ENCODE measurements at places on chromosomes 4 and X.

GRCh38 chrX:108165383-108166111 is 74.0 kb downstream of the ATG4A start:
- DNase-seq = no peak

- DNase-seq = no peak
These were observed 9.1 kb upstream of the TMSB15B start for GRCh38 chrX:103953353-103953752.

GRCh38 chrX:13223868-13224567 is 95.8 kb downstream of the ATXN3L start:
- no peak for DNase-seq

GRCh38 chrX:148713981-148714380 is 213.6 kb downstream of the AFF2 start:
- no peak for DNase-seq

DNA sequence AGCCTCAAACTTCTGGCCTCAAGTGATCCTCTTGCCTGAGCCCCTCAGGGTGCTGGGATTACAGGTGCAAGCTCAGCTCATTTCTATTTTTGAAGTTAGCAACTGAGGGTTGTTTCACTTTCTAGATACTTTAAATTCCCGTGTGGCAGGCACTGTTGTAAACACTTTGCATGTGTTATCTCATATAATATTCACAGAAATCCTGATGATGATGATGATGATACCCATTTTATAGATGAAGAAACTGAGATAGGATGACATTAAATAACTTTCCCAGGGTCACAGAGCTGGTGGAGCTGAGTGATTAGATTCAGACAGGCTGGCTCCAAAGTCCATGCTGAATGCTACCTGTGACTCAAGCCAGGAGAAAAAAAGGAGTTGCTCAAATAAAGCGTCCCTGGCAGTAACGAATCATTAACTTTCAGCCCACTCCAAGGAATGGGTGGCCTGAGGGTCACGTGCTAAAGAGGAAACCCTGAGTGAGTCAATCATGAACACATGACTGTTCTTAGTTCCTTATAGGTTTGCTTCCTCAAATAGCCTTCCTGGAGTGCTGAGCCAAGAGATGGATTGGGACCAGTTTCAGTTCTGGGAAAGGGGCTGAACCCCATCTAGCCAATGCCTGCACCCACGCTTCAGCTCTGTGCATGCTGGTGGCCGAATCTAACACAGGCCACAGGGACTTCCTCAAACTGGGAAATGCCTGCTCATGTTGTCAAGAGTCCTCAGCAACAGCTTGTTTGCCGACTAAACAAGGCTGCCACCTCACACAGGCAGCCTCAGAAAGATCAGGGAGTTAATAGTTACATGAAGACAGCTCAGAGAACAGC is 52.8 kb downstream of the RBM47 start:
- no peak for DNase-seq

GRCh38 chr4:111128327-111128726 is 505.4 kb upstream of the PITX2 start:
- DNase-seq = no peak

- no peak for DNase-seq
These were observed 480.8 kb upstream of the TECRL start for GRCh38 chr4:64889906-64890610.

DNA sequence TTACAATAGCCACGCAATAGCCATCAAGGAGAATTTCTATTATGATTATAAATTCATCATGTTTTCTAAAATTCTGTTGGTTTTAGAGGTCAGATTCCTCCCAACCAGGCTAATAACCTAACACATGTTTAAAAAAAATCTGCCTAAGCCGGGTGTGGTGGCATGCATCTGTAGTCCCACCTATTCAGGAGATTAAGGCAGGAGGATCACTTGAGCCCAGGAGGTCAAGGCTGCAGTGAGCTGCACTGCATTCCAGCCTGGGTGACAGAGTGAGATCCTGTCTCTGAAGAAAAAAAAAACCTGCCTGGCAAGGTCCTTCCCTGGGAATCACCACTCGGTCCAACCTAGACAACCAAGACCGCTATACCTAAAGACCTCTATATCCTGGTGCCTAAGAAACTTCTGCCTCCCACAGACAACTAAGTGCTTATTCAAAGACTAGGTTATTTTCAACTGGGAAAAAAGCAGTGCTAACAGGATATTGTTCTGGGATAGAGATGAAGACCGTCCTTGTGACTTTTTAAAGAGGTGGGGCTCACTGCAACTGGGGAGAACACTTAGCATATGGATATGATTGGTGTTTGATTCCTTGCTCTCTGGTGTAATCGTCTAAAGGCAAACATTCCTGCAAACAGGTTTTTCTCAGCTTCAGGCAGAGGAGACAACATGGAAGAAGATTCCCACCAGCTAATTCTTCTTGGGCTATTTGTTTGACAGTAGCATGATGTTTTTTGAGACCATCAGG is 18.2 kb downstream of the ATP1B4 start:
- no peak for DNase-seq

GRCh38 chrX:11531226-11531625 is 134.5 kb downstream of the ARHGAP6 start:
- no peak for DNase-seq

GRCh38 chr4:112807083-112807482 is 170.1 kb downstream of the LARP7 start:
- DNase-seq = no peak

GRCh38 chr4:58749206-58749605 is 1639.0 kb upstream of the IGFBP7 start:
- DNase-seq = no peak

- no peak for DNase-seq
These were observed 41.1 kb upstream of the PPARGC1A start for GRCh38 chr4:23930750-23931488.

GRCh38 chr4:185404031-185404430 is 7.4 kb downstream of the ANKRD37 start:
- no peak for DNase-seq

- DNase-seq = no peak
These were observed 144.8 kb downstream of the NWD2 start for GRCh38 chr4:37389366-37389765.

- no peak for DNase-seq
These were observed 29.7 kb upstream of the UGT2B15 start for GRCh38 chr4:68700152-68700551.

DNA sequence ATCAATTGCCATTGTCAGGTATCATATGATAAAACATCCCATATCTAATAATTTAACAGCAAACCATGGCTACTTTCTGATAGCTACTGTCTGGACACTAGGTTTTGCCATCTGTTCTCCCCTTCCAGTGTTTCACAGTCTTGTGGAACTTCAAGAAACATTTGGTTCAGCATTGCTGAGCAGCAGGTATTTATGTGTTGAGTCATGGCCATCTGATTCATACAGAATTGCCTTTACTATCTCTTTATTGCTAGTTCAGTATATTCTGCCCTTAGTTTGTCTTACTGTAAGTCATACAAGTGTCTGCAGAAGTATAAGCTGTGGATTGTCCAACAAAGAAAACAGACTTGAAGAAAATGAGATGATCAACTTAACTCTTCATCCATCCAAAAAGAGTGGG is 7.0 kb downstream of the NPY5R start:
- no peak for DNase-seq

- DNase-seq = no peak
These were observed 325.2 kb downstream of the CAMK2D start for GRCh38 chr4:113436360-113436759.

GRCh38 chr4:8540586-8540985 is 39.6 kb upstream of the GPR78 start:
- no peak for DNase-seq
